Activated naive CD4-positive, alpha-beta T cell treated with Interleukin-2 at 50 U/mL for 16 hours (primary cell): ENCODE measurements at places on chromosomes 7 and 10.

GRCh38 chr10:111186358-111186757, 109.5 kb downstream of the ADRA2A start:
- no peak for DNase-seq

DNA sequence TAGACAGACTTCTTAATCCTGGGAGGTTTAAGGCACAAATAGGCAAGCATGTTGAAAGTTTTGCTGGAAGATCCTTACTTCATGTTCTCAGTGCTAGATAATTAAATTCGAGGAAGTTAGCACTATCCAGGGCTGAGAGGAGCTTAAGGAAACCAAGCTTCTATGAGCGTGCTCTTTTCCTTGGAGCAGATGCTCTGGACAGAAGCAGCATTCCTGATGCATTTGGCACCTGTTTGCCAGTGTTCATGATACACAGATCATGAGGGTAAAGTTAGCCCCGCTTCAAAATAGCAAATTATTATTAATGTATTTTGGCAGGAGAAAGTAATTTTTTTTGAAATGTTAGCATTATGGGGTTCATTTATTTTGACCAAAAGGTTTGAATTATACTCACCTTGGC, 9.4 kb downstream of the HDAC9 start:
- no peak for DNase-seq

GRCh38 chr7:37145682-37146081, 303.0 kb downstream of the ELMO1 start:
- no peak for DNase-seq

DNA sequence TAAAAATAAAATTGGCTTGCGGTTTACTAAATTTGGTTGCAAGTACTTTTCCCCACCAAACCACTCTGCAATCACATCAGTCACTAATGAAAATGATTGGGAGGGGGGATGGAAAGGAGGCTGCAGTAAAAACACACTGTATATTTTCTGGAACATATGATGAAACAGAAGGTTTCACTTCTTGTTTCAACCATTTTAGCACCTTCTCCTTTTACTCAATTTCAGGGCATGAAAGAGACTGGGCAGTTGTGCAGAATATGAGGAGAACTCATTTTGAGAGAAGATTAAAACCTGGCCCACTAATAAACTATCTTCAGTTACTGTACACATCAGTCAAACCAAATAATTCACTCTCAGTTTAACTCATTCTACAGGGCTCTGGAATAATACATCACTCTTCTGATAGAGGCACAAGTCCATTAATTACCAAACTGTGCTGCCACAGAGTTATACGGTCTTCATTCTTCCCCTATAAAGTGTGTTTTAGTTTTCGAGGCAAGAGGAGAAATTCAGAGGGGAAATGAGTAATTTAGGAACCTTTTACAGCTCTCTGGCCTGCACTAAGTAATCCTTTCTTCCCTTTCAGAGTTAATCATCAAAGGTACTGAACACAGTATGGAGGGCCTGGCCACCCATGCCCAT, 25.5 kb downstream of the JAZF1 start:
- no peak for DNase-seq
